NCI-H1417 treated with DMSO at 0.1 percent for 48 hours (cell line): ENCODE measurements at places on chromosomes 12 and 14.

DNA sequence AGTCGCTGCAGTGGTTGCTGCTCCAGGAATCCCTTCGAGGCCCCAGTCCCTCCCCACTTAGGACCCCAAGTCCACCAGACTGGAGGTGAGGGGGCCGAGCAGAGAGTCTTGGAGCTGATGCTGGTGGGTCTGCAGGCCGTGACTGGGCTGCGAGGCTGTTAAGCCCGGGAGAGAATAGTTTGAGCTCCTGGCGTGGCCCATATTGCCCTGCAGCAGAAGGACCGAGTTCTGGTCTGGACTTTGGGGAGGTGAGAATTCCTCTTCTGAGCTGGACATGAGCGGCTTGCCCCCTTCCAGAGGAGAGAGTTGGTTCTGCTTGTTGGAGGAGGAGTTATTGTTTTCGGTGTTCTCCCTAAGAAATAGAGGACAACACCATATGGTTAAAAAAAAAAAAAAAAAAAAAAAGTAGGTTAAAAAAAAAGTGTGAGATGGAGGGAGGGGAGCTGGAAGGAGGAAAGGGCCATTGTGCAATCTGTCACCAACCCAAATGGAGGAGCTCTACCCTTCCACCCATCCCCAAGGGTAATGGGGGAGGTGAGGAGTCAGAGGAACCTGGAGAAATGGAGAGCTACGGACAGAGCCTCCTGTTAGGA is 3.0 kb downstream of the SIX1 start:
- no peak for DNase-seq

DNA sequence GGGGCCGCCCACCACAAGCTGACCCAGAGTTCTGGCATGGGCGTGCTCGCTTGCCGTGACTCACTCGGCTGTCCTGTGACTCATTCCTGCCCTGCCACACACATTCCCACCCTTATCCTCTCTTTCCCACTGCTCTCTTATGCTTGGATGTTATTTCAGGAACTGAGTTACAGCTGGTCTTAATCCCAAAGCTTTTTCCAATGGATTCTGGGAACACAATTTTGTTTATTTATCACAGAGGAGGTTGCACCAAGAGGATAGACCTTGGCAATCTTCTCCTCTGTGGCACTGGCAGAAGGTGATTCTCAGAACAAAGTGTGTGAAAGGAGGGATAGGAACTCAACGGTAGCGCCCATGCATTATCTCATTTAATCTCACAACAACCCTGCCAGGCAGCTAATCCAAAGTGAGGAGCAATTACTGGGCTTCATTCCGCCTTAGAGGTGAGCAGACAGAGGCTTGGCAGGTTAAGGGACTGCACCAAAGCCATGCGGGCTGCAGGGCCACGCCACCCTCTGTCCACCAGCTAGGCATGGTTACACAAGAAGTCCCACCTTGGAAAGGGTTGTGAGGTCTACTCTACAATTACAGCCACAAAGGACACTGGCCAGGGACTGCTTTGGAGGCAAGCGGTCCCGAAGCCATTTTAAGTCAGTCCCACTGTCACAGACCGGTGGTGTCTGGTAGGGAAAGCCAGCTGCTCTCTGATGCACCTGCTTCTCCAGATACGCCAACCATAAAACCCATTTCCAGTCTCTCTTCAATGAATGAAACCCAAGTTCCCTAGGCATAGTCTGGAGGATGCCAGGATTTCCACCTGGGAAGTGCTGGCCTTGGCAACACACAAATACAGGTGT is 32.9 kb downstream of the SYNE3 start:
- DNase-seq, result no peak

- DNase-seq, result no peak
Measured at GRCh38 chr14:61343991-61344405, 22.6 kb downstream of the PRKCH start.

GRCh38 chr12:91109148-91109564 is 2.1 kb downstream of the LUM start:
- DNase-seq, result no peak

DNA sequence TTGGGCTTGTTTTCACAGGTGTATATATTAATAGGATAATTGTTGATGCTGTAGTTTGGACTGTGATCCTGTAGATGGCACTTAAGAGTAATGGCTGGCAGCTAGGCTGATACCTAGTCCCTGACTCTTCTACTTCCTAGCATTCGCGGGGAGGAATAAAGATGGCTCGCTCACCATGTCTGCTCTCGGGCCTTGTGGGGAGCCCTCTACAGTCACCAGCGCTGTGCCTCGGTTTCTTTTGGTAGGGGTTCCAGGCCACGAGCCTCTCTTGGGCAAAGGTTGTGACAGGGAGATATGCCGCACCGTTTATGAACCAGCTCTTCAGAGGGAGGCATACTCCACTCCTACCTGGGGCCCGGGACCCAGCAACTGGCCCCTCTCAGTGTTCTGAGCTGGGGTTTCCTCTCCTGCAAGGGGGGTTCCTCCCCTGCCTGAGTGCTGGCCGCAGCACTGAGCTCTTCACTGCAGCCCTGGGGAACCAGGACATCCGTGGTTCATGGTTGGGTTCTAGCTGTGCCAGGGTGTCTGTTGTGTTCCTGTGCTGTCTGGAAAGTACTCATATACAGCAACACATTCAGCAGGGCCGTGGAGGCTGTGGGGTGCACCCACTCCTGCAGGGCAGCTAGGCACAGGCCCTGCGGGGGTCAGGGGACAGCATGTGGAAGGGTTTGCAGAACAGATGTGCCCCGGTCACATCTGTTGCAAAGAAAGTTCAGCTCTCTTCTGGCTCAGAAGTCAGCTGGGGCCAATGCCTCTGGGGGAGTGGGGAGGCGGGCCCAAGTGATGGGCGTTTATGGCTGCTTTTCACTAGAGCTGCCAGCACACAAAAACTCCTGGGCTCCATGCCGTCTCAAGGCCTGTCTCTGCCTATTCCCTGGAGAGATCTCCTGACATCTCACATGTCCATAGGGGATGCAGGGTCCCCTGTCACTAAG is 147.9 kb downstream of the PPFIA2 start:
- no peak for DNase-seq

GRCh38 chr14:35197015-35197414 is 74.7 kb downstream of the PRORP start:
- no peak for DNase-seq

DNA sequence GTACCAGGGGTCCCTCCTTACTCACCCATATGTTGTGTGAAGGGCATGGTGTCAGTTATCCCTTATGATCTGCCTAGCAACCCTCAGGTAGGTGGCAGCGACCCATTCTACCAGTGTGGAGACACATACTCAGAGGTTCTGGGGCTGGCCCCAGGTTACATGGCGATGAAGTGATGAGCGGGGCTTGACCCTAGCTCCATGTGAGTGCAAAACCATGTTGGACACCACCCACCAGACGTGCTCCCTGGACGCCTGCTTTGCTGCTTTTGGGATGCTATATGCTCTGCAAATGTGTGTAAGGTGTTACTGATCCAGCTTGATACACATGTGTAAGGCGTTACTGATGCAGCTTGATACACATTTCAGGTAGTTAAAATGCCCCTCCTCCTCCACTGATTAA is 33.3 kb downstream of the EP400 start:
- no peak for DNase-seq

GRCh38 chr12:64056741-64057140 is 165.4 kb downstream of the KICS2 start:
- DNase-seq, result no peak

GRCh38 chr14:34104489-34105397 is 153.9 kb upstream of the EGLN3 start:
- DNase-seq, result no peak
